ENCODE measurements at places on chromosomes 1 and 21.

DNA sequence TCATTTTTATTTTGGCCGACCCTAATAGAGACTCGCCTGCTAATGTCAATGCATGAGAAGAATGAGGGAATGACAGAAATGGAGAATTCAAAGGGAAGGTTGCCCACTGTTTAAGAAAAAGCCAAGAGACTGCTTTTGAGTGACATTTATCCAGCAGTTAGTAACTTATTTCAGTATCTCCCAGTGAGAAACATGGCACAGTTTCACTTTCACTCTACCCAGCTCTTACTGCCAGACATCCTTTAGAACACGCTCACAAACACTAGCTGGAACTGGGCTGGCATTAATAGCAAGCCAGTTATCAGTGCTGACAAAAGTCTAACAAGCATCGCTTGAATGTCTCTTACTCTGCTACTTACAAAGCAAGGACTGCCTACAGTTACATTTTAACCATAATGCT lies 8.5 kb downstream of the GGPS1 start:
- no peak for DNase-seq

DNA sequence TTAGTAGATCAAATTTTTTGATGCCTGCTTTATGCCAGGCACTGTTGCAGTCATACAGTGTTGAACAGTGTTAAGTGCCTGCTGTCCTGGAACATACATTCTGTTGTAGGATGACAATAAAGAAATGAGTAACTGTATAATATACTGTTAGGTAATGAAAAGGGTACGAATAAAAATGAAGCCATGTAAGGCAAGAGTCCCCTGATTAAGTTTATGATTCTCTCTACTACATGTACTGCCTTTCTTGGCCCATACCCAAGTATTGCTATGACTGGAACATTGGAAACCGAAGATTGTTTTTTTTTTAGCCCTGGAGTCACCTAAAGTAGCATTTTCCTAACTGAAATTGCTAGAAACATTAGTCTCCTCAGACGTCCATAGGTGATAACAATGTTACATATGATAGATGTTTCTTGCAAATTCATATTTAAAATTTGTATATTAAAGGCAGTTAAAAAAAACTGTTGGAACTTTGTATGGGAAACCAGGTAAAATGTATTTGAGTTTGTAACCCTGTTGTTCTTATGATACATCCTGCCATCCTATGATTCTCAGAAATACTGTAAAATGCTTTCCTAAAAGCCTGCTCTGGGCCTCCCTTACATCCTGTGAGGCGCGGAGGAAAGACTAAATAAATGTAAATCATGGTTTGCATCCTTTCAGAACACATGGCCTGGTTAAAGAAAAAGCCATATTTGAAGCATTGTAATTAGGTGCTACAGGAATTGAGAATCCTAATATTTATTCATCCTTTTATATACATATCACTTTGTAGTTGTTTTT lies 5.8 kb downstream of the ATP5PB start:
- DNase-seq = no peak

- no peak for DNase-seq
Observed at GRCh38 chr1:46553506-46553905, 2.1 kb upstream of the KNCN start.

DNA sequence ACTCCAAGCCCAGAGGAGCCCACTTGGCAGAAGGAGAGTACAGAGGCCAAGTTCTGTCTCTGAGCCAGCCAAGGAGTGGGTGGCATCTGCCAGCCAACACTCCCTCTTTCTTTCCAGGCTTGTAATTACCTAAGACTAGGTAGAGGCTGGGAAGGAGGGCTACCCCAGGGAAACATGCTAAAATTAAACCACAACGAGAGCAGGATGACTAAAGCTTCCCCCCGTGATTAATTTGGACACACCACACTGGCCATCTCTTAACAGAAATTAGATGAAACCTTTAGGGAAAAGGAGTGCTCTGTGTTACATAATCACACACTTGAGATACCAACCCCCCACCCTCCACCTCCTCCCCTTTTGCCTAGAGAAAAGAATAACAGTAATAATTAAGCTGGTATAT lies 102.1 kb upstream of the ZC3H12A start:
- DNase-seq = no peak

GRCh38 chr1:234897390-234897749 lies 231.3 kb downstream of the TOMM20 start:
- DNase-seq = no peak

- no peak for DNase-seq
Observed at GRCh38 chr1:117886101-117886795, 43.2 kb downstream of the GDAP2 start.

GRCh38 chr1:209203533-209203895 lies 380.0 kb upstream of the CAMK1G start:
- no peak for DNase-seq

DNA sequence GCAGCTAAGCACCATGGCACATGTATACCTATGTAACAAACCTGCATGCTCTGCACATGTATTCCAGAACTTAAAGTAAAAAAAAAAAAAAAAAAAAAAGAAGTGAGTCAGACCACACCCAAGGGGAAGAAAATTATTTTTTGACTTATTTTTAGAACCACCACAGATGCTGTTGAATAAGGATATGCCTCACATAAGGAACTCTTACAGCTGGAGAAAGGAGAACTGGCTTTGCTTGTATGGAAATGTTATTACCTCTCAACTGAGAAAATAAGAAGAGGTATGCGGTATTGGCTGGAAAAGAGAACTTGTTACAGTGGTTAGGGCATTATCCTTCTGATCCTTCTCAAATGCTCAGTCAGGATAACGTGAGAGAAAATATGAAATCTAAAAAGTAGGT lies 27.5 kb upstream of the FCER1A start:
- no peak for DNase-seq

GRCh38 chr21:18913914-18914313 lies 510.3 kb upstream of the TMPRSS15 start:
- no peak for DNase-seq

DNA sequence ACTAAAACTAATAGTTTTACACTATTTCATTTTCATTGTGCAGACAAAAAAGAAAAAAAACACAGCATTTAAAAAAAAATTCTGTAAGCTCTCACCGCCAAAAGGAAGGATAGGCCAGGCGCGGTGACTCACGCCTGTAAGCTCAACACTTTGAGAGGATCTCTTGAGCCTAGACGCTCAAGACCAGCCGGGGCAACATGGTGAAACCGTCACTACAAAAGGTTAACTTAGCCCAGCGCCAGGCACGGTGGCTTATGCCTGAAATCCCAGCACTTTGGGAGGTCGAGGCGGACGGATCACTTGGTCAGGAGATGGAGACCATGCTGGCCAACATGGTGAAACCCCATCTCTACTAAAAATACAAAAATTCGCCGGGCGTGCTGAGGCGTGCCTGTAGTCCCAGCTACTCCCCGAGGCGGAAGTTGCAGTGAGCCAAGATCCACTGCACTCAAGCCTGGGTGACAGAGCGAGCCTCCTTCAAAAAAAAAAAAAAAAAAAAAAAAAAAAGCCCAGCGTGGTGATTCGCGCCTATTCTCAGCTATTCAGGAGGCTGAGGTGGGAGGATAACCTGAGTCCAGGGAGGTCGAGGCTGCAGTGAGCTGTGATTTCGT lies 14.3 kb upstream of the SPEN start:
- DNase-seq = no peak

DNA sequence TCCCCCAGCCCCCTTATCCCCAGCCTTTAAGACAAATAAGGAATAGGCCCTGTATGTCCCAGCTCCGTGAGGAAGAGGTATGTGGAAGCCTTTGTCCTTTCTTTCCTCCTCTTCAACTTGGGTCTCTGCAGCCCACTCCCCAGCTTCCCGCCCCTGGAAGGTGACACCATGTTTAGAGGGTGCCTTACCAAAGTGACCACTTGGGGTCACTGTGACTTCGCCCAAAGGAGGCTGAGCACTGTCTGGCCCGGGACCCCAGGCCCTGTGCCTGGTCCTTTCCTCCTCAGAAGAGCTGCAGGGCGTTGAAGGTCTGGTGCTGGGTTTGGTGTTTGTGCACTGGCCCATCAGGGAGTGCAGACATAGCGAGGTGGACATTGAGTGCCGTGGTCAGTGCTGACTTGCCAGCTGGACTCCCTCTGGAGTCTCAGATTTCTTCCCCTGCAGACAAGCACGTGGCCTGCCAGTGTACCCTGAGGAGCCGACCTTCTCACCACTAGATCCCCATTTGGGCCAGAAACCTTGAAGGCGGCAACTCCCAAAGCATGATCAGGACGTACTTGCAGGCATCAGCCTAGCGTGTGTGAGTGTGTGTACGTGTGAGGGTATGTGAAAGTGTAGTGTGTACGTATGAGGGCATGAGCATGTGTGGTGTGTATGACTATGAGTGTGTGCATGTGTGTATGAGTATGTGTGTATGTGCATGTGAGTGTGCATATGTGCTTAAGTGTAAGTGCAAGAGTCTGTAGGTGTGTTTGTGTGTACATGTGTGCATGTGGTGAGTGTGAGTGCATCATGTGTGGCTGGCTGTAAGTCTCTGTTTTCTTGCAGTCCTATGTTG lies 181.4 kb upstream of the KIAA0040 start:
- DNase-seq = no peak

- DNase-seq = no peak
Observed at GRCh38 chr1:225919906-225920305, 4.1 kb downstream of the PYCR2 start.

- DNase-seq = no peak
Observed at GRCh38 chr1:214638997-214639396, 36.0 kb downstream of the CENPF start.

GRCh38 chr1:38686927-38687255 lies 172.7 kb downstream of the RRAGC start:
- no peak for DNase-seq

DNA sequence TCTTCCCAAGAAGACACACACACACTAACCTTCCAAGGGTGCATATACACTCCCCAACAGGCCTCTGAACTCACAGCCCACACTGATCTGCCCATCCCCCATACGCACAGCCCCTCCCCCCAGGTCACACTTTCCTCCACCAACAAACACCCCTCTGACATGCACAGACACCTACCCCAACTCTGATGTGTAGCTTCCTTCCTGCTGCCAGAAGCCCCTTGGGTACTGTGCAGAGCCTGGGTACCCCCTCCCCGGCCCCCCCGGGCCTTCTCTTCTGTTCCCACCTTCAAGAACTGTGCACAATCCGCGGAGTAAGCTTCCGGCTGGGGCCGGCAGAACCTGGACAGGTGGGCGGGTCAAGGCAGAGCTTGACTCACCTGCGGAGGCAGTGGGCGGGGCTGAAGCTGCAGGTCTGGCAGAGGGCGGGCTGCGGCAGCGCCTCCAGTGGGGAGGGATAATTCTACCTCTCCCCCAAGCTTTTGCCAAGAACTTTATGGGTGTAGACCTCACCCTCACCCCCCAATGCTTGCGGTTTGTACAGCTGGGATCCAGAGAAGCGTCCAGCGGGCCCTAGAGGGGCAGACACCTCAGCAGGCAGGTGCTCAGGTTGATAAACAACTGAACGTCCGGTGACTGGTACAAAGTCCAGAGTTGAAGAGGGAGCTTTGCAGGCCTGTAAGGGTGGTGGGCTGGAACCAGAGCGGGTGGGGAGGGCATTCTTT lies at the start of gene C1orf210:
C1orf210 (minus strand) TSS at position 313 of the 722 bp plus-strand sequence. CDS start 2,311 bp downstream, outside the sequence.
- DNase-seq = no peak

DNA sequence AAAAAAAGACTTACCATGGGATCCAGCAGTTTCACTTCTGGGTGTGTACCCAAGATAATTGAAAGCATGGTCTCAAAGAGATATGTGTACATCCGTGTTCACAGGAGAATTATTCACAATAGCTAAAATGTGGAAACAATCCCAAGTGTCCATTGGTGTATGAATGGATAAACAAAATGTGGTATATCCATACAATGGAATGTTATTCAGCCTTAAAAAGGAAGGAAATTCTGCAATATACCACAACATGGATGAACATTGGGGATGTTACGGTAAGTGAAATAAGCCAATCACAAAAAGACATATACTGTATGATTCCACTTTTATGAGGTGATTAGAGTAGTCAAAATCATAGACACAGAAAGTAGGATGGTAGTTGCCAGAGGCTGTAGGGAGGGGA lies 7.0 kb upstream of the TUT4 start:
- no peak for DNase-seq

DNA sequence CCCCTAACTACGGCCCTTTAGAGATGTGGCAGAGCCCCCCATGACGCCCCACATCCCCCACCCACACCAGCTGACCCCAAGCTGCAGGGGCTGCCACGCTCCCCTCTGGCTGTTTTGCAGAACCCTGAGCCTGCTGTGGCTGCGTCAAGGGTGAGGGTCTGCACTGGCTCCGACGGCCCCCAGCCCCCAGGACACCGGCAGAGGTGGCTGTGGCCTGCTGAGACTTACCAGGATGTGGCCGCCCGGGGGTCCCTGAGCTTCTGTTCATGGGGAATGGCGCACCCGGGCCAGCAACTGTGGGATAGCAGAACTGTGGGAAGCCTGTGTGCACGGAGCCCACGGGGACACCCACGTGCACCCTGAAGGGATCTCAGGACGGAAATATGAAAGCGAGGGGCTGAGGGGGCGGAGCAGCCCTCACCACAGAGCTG lies 12.8 kb upstream of the RNF223 start:
- no peak for DNase-seq

DNA sequence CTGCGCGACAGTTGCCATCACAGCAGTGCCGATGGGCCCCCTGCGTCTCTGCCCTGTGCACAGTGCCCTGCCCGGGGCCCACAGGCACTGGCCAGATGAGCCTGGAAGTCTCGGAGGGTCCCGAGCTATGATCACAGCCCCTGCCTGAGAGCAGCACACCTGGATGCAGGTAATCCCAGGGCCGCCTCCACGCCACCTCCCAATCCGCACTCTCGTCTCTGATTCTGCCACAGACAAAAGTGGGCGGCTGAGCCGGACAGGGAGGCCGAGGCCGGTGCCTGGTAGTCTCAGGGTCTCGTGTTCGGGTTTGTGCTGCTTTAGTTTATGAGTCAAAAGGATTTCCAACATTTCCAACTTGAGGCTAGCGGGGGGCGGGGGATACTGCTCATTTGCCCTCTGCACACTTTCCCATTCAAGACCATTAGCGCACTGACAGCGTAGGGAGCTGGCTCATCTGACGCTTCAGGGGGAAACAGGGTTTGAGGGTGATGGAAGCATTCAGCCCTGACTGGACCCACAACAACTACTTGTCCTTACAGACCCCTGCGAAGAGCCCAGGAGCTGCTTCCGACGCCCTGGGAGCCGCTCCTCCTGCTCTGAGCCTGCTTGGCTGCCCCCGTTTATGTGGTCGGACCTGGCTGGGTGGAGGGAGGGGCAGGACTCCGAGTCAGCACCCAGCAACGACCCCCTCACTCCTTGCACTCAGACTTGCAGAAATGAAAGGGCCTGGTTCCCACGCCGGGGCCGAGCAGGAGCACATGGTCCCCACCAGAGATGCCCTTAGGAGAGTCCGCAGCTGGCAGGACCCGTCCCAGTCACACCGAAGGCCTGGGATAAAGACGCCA lies 1.8 kb upstream of the TTC34 start:
- no peak for DNase-seq

GRCh38 chr1:64487061-64487460 lies 17.1 kb downstream of the CACHD1 start:
- no peak for DNase-seq

- no peak for DNase-seq
Observed at GRCh38 chr1:94672001-94672400, 130.4 kb upstream of the F3 start.

- DNase-seq = no peak
Observed at GRCh38 chr1:198788561-198789064, 149.8 kb downstream of the PTPRC start.

All from stimulated activated CD8-positive, alpha-beta memory T cell treated with anti-CD3 and anti-CD28 coated beads, Interleukin-15, amount 100 ng/mL, for 4 hours (primary cell).